ENCODE measurements at places on chromosomes 1 and 21. TPM values are rescaled to one million over a fixed set of nuclear protein-coding genes. Genes with fewer than 3 reads are reported as not detected.

The BARHL2 gene
- not detected for total RNA-seq

The OR2L3 gene
- not detected for total RNA-seq

The TMEM269 gene
- 1.1 TPM for total RNA-seq

The OR2L5 gene
- total RNA-seq = not detected

The ARHGEF11 gene
- 44.7 TPM for total RNA-seq

The NUDC gene
- 76.4 TPM for total RNA-seq

The GBP5 gene
- not detected for total RNA-seq

The MANEAL gene
- 9.9 TPM for total RNA-seq

The OLFML2B gene
- 0.92 TPM for total RNA-seq

The SSR2 gene
- total RNA-seq = 445 TPM
